ENCODE measurements at places on chromosomes 16 and 17.
A peak's percentile ranks its signal among the peaks of the same experiment; 100 is the strongest.

- DNase-seq: no peak
These were observed 224.8 kb upstream of the TNRC6C start for GRCh38 chr17:77733576-77734296.

- DNase-seq: no peak
These were observed 21.7 kb downstream of the TTYH2 start for GRCh38 chr17:74235040-74235581.

DNA sequence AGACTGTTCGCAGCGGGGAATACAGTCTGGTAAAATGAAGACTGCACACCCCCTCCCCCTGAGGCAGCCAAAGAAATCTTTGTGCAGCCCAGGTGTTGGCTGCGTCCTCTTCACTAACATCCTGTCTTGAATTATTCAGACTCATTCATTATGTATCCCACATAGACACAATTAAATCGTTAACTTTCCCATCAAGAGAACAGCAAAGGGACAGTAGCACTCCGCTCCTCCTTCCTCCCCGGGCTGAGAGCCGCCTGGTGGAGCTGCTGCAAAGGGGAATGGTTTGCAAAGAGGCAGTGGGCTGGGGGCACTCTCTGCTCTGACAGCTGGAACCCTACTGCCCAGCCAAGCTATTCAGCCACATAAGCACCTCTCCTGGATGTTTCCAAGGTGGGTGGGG is 290.0 kb upstream of the SOX9 start:
- no peak for DNase-seq

- no peak for DNase-seq
These were observed 827 bp downstream of the CDK10 start for GRCh38 chr16:89687092-89687940.

DNA sequence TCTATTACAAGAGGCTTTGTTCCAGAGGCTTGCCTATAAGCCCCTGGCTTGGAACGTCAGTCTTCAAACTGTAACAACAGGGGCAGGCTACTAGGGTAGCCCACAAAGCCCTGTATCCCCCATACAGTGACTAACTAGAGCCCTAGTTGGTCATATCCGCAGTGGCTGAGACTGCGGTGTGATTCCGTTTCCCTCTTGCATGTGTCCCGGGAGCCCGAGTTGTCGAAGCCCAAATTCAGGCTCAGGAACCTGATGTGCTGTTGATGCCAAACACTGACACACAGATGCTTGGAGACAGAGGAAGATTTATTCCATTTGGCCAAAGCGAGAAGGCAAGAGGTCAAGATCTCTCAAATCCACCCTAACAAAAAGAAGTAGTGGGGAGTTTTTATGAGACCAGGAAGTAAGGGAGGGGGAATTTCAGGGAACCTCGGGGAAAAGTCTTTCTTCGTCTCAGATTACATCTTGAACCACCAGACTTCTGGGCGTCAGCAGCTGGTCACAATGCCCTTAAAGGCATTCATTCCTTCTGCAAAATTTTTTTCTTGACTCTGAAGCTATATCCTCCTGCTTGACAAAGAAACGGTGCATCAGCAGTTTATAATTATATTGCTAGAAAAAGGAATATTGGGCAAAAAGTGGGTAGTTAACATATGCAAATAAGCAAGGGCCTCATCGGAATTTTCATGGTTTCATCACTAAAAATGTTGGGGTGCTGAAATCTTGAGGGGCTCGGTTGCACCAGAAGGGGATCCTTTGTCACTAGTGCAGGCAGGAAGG is 879 bp downstream of the SLFN5 start:
- peak; percentile 76 for DNase-seq

GRCh38 chr17:47009759-47010594 is 30.9 kb upstream of the RPRML start:
- no peak for DNase-seq

DNA sequence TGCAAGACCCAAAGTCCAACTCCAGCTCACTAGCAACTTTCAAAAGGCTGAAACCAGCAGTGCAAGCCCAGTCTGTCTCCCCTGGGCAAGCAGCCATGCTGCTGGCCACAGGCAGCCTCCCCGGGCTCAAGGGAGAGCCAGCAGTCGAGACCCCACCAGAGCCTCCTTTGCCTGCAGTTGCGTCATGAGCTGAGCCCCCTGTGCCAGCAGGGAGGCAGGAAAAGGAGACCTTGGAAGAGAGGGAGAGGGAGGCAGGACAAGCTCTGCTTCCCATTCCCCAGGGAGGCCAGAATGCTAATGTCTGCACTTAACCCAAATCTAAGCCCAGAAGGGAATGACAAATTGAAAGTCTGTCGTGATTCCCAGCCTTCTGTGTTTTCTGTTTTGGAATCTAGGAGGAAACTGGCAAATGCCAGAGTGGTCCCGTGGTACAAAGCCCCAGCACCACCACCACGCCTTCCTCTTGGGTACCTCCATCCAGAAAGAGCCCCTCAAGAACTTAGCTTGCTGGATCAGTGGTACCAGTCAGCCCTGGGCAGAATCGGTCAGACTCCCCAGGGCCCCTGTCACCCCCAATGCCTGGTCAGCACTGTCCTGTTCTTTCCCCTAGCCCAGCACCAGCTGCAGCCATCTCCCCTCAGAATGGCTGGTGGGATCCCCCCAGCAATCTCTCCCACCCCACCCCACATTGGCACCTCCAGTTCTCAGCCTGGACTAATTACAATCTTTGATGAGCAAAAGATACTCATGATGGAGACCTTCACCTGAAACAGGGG is 99.3 kb upstream of the TNRC6C start:
- DNase-seq: no peak

DNA sequence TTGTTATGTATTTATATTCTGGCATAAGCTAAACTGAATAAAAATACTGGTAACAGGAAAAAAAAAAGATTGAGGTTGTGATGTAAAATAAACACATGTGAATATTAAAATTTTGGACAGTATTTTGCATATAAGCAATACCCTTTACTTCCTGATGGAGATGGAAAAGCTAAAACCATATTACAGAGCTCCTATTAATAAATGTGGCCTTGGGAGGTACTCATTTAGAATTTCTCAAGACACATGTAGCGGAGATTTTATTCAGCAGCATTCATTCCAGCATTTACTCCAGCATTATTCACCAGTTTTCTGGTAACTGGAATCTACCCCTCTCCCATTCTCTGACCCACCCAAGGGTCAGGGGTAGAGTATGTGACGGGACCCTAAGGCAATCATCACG is 94.3 kb upstream of the AXIN2 start:
- no peak for DNase-seq

- DNase-seq: peak; percentile 6
These were observed at the start of gene OR3A2 for GRCh38 chr17:3385869-3386816. OR3A2 (minus strand) TSS chr17:3386308.

- no peak for DNase-seq
These were observed 18.0 kb downstream of the TMEM114 start for GRCh38 chr16:8572063-8572918.

GRCh38 chr17:29840884-29841283 is 89.1 kb downstream of the SSH2 start:
- no peak for DNase-seq

DNA sequence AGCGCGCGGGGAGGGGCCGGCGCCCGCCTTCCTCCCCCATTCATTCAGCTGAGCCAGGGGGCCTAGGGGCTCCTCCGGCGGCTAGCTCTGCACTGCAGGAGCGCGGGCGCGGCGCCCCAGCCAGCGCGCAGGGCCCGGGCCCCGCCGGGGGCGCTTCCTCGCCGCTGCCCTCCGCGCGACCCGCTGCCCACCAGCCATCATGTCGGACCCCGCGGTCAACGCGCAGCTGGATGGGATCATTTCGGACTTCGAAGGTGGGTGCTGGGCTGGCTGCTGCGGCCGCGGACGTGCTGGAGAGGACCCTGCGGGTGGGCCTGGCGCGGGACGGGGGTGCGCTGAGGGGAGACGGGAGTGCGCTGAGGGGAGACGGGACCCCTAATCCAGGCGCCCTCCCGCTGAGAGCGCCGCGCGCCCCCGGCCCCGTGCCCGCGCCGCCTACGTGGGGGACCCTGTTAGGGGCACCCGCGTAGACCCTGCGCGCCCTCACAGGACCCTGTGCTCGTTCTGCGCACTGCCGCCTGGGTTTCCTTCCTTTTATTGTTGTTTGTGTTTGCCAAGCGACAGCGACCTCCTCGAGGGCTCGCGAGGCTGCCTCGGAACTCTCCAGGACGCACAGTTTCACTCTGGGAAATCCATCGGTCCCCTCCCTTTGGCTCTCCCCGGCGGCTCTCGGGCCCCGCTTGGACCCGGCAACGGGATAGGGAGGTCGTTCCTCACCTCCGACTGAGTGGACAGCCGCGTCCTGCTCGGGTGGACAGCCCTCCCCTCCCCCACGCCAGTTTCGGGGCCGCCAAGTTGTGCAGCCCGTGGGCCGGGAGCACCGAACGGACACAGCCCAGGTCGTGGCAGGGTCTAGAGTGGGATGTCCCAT is 232.8 kb downstream of the SEC14L1 start:
- no peak for DNase-seq

- DNase-seq: no peak
These were observed 52.1 kb downstream of the PRKCA start for GRCh38 chr17:66354472-66354871.

- DNase-seq: no peak
These were observed 20.8 kb downstream of the GSE1 start for GRCh38 chr16:85633888-85634287.

DNA sequence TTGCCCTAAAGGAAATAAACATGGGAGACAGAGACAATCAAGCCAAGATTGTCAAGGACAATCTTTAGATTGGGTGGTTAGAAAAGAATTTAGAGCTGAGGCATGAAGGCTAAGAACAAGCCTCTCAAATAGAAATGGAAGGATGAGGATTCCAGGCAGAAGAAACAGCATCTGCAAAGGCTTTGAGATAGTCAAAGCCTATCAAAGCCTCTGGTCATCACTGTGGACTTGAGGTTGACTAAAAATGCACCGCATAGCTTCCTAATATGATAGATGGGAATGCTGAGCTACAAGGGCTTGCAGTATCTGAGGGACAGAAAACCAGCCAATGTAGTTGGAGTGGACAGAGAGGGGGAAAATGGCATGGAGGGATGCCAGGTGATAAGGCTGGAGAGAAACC is 109.8 kb upstream of the FAM20A start:
- no peak for DNase-seq

DNA sequence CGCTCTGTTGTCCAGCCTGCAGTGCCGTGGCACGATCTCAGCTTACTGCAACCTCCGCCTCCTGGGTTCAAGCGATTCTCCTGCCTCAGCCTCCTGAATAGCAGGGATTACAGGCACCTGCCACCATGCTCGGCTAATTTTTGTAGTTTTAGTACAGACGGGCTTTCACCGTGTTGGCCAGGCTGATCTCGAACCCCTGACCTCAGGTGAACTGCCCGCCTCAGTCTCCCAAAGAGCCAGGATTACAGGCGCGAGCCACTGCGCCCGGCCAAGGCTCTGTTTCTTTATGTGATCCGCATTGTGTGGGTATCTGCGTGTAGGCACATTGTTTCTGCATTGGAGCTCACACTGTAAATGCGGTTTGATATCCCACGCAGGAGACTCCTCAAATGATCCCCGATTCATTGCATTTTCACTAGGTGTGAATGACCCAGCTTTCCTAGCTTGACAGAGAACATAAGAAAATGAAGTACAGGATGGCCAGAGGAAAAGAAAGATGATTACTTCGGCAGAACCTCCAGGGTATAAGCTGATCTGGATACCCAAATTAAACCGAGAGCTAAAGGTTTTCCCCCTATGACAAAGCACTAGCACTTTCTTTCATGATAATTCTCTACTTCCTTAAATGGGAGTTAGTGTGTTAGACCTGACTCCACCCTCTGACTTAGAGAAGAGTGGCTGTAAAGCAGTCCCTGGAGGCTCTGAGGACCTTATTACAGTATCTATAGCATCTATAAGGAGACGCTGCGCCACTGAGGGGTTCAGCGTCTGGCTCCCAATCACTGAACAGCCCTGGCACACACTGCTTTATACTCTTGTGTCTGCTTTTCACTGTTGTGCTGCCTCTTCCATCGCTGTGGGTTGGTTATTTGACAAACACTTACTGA is 17.3 kb downstream of the COTL1 start:
- no peak for DNase-seq

GRCh38 chr17:29116804-29117753 is 63.1 kb downstream of the MYO18A start:
- DNase-seq: peak; percentile 71

Measured in naive thymus-derived CD8-positive, alpha-beta T cell (primary cell).